Pancreas (tissue), 10 donors: ENCODE measurements at places on chromosomes 5 and 9. TPM values are rescaled to one million over a fixed set of nuclear protein-coding genes. Genes with fewer than 3 reads are reported as not detected.

- H3K4me1 ChIP-seq, result no peaks in the 10 kb centered on the region
- no peaks in the 10 kb centered on the region for H3K27me3 ChIP-seq
- peak; percentile 48 for DNase-seq
These were observed 20.5 kb upstream of the FER start for GRCh38 chr5:108727236-108727650.

The PCDHA11 gene
- total RNA-seq, result 0.91 TPM

- no peaks in the 10 kb centered on the region for H3K36me3 ChIP-seq
- peaks cover 5% of the 10 kb centered on the region for H3K27me3 ChIP-seq
- H3K4me1 ChIP-seq, result no peaks in the 10 kb centered on the region
- no peak for DNase-seq
- no peak overlapping the region for H3K4me3 ChIP-seq
These were observed 60.2 kb upstream of the UNC5A start for GRCh38 chr5:176750144-176750543.

The TNFSF8 gene
- total RNA-seq, result 0.12 TPM

DNA sequence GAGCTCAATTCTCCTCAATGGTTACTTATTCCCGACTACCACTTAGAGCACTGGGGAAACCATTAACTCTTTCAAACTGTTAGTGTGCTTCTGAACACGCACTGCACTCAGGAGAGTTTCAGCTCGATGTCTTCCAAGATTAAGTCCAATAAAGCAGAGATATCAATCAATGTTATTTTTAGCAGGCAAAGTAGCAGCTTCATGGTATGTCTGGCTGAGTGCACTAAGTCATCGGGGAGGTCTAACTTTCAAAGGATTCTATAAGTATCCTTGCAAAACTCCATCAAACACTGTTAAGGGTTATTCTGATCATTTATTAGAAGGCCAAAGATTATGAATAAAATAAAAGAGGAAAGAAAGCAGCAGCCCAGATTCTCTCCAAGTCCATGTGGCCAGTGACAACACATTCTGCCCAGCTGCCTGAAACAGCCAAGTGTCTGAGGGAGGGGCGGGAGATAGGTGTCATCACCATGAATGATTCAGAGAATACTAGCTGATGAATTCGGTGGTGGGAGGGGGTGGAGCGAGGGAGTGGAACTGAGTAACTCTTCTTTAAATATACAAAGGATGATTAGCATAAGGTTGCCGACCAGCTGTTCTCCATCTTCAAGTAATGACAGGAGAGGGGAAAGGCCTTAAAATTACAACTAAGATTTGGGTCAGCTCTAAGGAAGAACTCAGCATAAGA, 21.3 kb downstream of the NREP start:
- no peaks in the 10 kb centered on the region for H3K36me3 ChIP-seq
- H3K27me3 ChIP-seq, result no peaks in the 10 kb centered on the region
- H3K4me3 ChIP-seq, result no peak overlapping the region
- DNase-seq, result no peak
- H3K4me1 ChIP-seq, result peaks cover 8% of the 10 kb centered on the region

The TTC16 gene
- total RNA-seq, result 0.09 TPM

The IL31RA gene
- total RNA-seq, result 0.19 TPM

DNA sequence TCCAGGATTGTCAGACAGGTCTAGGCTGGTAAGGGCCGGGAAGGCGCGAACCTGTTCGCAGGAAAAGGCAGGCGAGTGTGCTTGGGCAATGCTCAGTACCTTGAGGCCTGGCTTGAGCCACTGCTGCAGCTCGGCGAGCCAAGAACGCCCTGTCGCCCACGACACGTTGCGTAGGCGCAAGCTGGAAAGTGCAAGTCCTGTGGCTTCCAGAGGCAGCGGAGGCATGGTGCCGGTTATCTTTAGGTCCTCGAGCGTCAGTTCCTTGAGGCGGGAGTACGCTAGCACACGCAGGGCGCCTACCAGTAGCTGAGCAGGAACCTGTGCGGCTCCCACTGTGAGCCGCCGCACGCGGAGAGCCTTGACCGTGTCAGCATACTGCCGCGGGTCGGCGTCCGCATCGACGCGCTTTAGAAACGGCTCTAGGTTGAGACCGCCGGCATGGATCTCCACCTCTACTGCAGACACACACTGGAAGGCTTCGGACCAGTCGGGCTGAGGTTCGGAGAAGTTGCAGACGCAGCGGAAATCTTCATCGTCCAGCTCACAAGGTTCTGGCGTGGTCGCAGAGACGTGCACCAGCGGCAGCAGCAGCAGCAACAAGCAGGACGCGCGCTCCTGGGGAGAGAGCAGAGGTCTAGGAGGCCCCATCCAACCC, 482 bp downstream of the CD14 start:
- no peaks in the 10 kb centered on the region for H3K36me3 ChIP-seq
- peak overlapping the region; percentile 65 for H3K4me3 ChIP-seq
- DNase-seq, result peak; percentile 48
- H3K27me3 ChIP-seq, result no peaks in the 10 kb centered on the region

DNA sequence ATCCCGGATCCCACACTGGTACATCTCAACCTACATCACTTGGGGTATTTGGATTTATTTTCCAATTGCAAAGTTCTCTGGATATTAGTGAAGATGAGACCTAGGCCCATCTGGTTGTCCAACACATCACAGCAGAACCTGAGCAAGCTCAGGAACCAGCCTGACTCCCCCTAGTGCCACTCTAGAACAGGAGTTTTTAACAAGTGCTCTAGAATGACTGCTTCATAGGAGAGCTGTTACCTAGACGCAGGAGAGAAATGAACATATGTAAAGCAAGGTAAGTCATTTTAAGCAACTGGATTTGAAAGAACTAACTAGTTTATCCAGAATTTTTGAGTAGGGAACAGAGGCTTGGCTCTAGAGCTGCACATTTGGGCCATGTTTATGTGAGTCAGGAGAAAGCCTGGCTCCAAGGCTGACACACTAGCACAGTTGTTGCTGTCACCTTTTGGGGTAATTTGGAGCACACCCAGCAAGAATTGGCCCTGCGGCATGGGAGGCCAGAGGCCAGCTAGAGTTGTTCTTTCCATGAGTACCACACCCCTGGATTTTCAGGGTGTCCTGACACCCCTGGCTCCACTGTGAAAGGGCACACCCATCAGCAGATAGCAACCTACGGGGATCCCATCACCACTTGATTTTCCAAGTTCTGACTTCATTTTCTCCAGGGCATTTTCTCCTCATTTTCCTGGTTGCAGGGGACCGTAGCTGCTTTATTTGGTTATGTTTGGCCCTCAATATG, 110.9 kb upstream of the LPAR1 start:
- no peaks in the 10 kb centered on the region for H3K27me3 ChIP-seq
- no peaks in the 10 kb centered on the region for H3K4me1 ChIP-seq
- no peak for DNase-seq
- no peak overlapping the region for H3K27ac ChIP-seq
- H3K36me3 ChIP-seq, result no peaks in the 10 kb centered on the region

- no peaks in the 10 kb centered on the region for H3K4me1 ChIP-seq
- DNase-seq, result no peak
- no peak overlapping the region for H3K27ac ChIP-seq
- H3K36me3 ChIP-seq, result no peaks in the 10 kb centered on the region
These were observed 215.8 kb downstream of the MELK start for GRCh38 chr9:36788534-36788933.

The TUSC1 gene
- total RNA-seq, result 6.6 TPM

- no peaks in the 10 kb centered on the region for H3K4me1 ChIP-seq
- H3K36me3 ChIP-seq, result no peaks in the 10 kb centered on the region
- no peak for DNase-seq
- H3K27me3 ChIP-seq, result no peaks in the 10 kb centered on the region
These were observed 33.4 kb upstream of the CTNNA1 start for GRCh38 chr5:138719811-138720210.

The TIMD4 gene
- total RNA-seq, result not detected

- H3K4me3 ChIP-seq, result no peak overlapping the region
- H3K27me3 ChIP-seq, result no peaks in the 10 kb centered on the region
- no peaks in the 10 kb centered on the region for H3K4me1 ChIP-seq
- H3K27ac ChIP-seq, result no peak overlapping the region
- no peak for DNase-seq
These were observed 364.9 kb downstream of the ARRDC3 start for GRCh38 chr5:91018200-91018599.

GRCh38 chr9:134968011-134968822, 50.5 kb upstream of the FCN1 start:
- H3K4me3 ChIP-seq, result no peak overlapping the region
- no peaks in the 10 kb centered on the region for H3K27me3 ChIP-seq
- H3K36me3 ChIP-seq, result no peaks in the 10 kb centered on the region
- H3K4me1 ChIP-seq, result no peaks in the 10 kb centered on the region
- DNase-seq, result no peak
- no peak overlapping the region for H3K27ac ChIP-seq

GRCh38 chr9:7844242-7844641, 44.7 kb upstream of the DMAC1 start:
- no peak overlapping the region for H3K27ac ChIP-seq
- H3K4me3 ChIP-seq, result no peak overlapping the region
- no peak for DNase-seq
- no peaks in the 10 kb centered on the region for H3K36me3 ChIP-seq
- H3K4me1 ChIP-seq, result no peaks in the 10 kb centered on the region

The SLIT3 gene
- 7.6 TPM for total RNA-seq

DNA sequence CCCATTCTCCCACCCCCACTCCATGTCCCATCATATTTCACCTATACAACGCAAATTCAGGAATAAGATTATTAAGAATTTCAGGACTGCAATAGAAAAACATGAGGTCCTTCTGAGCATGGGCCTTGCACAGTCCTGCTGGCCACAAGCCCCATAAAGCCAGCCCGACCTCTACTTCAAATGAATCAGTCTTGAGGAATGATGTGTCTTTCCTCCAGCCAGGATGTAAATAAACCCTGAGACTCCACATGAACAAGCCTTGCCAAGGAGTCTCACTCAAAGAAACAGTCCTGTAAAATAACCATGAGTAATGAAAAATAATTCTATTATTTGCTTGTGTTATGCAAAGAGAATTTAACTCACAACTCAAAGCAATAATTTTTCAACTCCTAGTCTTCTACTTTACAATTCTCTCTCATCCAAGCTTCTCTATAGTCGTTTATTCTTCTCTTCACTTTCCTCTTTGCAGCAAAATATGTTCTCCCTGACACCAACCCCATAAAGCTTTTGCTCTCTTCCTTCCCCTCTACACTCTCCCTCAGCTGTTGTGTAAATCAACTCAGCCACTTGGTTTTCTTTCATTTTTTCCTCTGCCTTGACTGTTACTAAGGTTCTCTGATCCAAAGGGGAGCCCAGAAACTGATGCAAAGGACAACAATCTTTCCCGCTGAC, 140.1 kb upstream of the MOCS2 start:
- H3K27me3 ChIP-seq, result no peaks in the 10 kb centered on the region
- no peak overlapping the region for H3K4me3 ChIP-seq
- H3K36me3 ChIP-seq, result no peaks in the 10 kb centered on the region
- DNase-seq, result no peak
- H3K27ac ChIP-seq, result no peak overlapping the region

DNA sequence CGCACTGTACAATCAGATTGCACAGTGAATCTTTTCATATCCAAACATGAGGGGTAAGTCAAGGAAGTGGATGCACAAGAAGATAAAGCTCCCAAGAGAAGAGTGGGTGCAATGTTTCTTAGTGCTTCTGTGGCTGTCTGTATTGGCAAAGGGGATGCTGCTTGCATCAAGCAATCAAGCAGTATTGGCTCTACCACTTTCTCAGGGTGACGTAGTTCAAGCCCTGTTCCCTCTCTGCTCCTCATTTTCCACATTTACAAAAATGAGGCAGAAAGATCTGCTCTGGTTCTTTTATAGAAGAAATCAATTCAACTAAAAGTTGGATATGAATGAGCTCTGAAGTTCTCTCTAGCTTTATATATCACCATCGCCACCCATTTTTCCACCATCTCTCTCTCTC, 2.3 kb downstream of the TNFSF8 start:
- H3K27me3 ChIP-seq, result peaks cover 7% of the 10 kb centered on the region
- no peak overlapping the region for H3K27ac ChIP-seq
- H3K36me3 ChIP-seq, result no peaks in the 10 kb centered on the region
- no peak for DNase-seq
